ENCODE measurements at places on chromosomes 1 and 21.

DNA sequence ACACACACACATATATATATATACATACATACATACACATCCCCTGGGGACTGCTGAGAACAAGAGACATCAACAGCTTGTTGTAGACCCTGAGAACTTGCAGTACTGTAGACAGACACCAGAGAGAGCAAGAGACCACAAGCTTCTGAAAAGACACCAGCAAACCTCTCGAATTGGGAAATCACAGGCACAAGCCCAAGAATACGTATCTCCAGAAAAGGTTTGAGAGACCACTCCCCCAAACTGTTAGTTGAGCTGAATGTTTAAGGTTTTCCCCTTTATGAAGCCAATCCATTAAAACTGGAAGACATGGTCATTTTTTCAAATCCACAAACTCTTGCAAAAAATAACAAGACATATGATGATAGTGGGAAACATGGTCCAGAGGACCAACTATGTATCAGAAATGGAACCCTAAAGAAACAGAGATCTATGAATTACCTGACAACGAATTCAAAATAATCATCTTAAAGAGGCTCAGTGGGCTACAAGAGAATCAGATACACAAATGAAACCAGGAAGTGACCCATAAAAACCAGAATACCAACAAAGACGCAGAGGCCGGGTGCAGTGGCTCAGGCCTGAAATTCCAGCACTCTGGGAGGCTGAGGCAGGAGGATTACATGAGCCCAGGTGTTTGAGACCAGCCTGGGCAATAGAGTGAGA is 45.1 kb downstream of the SLC2A1 start:
- peak; percentile 55 for DNase-seq

DNA sequence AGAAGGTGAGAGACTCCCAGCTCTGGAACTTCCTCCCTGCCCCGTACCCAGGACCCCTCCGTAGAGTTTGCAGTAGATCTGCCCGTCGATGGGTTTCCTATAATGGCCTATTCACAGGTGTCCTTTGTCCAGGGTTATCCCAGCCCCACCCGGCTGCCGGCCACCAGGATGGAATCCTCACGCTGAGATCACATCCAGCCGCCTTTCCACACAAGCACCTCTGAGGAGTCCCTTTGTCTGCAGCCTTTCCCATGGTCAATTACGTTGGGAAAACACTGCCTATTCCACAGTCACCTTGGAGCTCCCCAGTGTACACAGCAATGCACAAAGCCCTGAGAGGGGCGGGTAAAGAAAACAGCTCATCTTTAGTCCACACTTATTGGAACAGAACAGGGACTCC is 190.0 kb upstream of the EDN2 start:
- no peak for DNase-seq

- DNase-seq: no peak
Observed at GRCh38 chr1:96384611-96385010, 337.0 kb upstream of the PTBP2 start.

DNA sequence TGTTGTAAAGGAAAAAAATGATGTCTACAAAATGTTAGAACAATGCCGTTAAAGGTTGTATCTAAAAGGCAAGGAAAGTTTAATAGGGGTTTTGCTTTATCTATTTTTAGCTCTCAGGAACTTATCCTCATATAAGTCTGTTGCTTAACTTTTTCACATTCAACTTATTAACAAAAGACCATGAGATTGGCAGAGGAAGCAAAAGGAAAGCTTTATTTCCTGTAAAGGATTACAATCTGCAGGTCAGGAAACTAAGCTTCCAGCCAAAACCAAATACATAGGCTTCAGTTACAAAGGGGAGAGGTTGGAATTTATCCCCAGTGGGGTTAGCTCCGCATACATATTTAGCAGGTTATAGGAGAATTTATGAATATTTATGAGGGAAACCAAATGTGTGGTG is 58.7 kb upstream of the KIAA1614 start:
- DNase-seq: no peak

- DNase-seq: no peak
Observed at GRCh38 chr1:229124116-229124515, 146.8 kb upstream of the RAB4A start.

- DNase-seq: no peak
Observed at GRCh38 chr1:200262326-200262965, 147.4 kb downstream of the ZNF281 start.

DNA sequence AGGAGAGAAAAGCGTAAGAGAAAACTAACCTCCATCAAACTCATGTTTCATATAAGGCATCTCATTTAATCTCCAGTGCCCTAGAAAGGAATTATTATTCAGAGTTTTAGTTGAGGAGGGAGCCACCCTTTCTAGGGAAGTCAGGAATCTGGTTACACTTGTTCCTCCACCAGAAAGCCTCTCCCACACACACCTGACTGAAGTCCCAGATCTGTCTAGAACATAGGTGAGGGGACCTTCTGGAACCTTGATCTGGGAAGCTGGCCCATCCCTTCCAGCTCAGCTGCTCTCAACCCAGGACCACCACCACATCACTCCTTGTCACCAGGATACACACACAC is 1.9 kb upstream of the DENND2D start:
- no peak for DNase-seq

- DNase-seq: no peak
Observed at GRCh38 chr1:30427545-30427944, 295.8 kb downstream of the MATN1 start.

DNA sequence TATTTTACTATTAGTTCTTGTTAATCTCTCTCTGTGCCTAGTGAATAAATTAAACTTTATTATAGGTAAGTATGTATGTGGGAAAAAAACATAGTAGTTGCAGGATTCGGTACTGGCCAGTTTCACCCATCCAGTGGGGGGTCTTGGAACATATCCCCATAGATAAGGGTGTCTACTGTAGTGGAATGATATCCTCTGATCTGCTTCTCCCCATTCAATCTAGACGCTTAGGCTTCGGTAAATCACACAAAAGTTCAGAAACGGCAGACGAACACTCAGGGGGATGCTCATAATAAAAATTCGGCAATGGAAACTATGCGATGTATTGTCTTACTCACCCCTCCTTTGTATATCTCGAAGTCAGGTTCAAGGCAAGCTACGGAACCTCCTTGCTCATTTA is 232.9 kb upstream of the COA6 start:
- no peak for DNase-seq

GRCh38 chr1:218705391-218705790 is 360.3 kb downstream of the TGFB2 start:
- DNase-seq: no peak

GRCh38 chr21:15112858-15113257 is 48.1 kb upstream of the NRIP1 start:
- DNase-seq: no peak

- DNase-seq: no peak
Observed at GRCh38 chr1:212238552-212238951, 46.7 kb upstream of the PPP2R5A start.

DNA sequence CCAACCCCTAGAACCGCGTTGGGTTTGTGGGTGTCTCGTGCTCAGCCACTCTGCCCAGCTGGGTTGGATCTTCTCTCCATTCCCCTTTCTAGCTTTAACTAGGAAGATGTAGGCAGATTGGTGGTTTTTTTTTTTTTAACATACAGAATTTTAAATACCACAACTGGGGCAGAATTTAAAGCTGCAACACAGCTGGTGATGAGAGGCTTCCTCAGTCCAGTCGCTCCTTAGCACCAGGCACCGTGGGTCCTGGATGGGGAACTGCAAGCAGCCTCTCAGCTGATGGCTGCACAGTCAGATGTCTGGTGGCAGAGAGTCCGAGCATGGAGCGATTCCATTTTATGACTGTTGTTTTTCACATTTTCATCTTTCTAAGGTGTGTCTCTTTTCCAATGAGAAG is 18.7 kb downstream of the TFF3 start:
- DNase-seq: no peak

DNA sequence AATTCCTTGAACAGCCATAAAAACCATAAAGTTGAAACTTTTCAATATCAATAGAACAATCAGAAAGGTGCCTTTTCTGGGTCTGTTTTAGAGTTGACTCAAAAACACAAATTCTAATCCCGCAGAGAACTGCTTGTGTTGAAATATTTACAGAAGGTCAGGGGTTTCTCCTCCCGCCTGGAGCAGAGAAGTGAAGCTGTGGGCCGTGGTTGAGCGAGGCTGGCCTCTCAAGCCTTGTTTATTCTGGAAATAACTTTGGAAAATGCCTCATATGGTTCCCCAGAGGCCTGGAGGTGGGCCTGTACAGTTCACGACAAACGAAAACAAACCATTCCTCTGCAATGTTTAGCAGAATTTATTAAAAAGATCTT is 90.8 kb upstream of the ERRFI1 start:
- DNase-seq: no peak

DNA sequence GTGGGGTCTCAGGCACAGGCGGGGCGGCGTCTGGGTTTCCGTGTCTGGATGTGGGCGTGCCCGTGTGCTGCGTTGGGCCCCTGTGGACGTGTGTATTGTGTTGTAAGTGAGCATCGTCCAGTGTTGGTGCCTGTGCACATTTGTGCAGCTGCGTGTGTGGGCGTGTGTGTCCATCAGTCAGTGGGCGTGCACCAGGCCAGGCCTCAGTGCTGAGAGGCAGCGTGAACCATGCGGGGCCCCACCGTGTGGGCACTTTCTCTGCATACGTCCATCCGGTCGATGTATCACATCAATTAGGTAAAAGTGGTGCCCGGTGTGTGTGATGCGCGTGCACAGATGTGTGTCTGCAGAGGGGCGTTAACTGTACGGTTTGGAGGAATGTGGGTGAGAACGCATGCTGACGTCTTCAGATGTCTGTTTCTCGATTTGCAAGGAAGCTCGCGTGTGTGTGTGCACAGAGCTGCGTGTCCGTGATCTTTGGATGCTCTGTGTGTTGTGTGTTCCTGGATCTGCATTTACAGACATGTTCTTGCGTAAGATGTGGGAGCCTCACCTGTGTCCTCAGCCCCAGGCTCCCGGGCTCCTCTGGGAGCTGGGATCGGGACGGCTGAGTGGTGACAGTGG is 24.6 kb downstream of the AGRN start:
- no peak for DNase-seq

GRCh38 chr1:16122916-16123315 is 33.0 kb downstream of the EPHA2 start:
- no peak for DNase-seq

GRCh38 chr1:193356249-193356648 is 169.8 kb upstream of the B3GALT2 start:
- DNase-seq: no peak

DNA sequence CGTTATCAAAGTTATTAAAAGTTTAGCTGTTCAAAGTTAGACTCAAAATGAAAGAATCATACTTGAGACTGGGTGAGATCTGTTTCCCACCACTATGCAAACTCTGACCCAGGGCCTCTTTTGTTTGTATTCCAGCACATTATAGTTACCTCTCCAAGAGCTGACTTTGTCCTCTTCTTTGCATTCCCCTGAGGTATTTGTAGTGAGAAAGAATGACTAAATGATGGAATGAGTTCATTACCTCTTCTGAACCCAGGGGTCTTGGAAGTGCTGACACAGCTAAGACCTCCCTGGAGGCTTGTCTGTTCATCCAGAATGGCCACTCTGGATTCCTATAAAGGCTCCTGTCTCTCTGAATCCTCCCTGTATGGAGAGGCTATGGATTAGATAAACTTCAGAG is 62.4 kb downstream of the FGGY start:
- DNase-seq: no peak

GRCh38 chr21:46012154-46012553 is 30.6 kb downstream of the COL6A1 start:
- DNase-seq: no peak

DNA sequence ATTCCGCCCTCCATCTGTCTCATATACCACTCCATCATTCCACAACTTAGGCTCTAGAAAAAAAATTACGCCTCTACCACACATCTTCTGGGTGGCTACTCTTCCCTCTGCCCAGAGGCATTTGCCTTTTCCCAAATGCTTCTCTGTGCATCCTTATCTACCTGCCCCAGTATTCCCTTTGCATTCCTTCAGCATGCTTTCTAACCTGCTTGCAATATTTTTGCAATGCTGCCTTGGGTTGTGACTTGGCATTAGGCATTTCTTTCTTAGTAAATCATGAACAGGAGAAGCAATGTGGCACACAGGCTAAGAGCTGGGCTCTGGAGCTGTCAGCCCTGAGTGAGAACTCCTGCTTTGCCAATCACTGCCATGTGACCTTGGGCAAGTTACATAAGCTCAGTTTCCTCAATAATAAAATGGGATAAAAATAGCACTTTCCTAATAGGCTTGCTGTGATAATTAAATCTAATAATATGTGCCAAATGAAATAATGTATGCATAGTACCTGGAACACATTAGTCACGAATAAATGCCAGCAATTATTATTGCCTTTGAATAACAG is 276.0 kb downstream of the ASTN1 start:
- DNase-seq: no peak

DNA sequence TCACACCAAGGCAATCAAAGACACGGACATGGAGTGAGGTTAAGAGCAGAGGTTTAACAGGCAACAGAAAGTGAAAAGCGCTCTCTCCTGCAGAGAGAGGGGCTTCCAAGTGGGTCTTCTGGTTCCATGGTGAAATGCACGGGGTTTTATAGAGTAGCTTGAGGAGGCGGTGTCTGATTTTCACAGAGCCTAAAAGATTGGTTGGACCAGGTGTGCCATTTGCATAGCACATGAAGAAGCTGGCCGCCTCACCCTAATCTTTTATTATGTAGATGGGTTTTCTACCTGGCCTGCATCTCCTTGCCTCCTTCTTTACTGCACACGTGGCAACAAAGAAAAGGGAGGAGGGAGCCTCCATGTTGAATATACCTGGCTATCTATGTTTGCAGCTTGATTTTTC is 197.3 kb downstream of the RYR2 start:
- DNase-seq: no peak

DNA sequence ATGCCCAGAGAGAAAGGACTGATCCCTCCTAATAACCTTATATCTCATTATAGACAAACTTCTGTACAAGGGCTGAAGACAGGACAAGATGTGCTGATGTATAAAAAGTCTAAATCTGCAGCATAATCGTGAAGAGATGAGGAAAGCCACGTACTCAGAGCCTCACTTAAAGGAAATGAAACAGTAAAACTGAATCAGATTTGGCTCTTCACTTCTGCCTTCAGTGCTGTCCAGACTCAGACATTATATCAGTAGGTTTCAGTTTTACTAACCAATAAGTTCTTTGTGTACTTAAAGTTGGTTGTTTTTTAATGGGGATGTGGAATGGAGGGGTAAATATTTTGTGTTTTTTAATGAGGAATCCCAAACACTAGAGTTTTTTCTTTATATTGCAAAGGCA is 45.3 kb upstream of the RGS1 start:
- no peak for DNase-seq

DNA sequence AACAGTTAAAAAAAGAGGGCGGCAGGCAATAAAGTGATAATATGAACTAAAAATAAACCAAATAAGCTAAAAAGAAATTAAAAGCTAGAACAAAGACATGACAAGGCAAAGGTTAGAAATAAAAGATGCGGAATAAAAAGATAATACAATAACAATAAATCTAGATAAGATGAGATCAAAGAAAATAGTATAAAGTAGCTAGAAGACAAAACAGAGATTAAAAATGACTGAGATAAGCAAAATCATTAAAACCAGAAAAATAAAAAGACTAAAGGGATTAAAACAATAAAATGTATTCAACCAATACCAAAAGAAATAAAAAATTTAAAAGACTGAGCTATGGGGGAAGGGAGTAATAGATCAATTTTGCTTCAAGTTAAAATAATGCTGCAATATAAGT is 10.8 kb upstream of the SOX13 start:
- no peak for DNase-seq

GRCh38 chr1:28417926-28418637 is 48.5 kb downstream of the PHACTR4 start:
- no peak for DNase-seq

Measured in T-helper 2 cell (primary cell).